Large intestine (tissue), 12 donors: ENCODE measurements at places on chromosomes 11 and 22.

GRCh38 chr22:21652547-21653545, 10.7 kb downstream of the SDF2L1 start:
- DNase-seq: no peak

DNA sequence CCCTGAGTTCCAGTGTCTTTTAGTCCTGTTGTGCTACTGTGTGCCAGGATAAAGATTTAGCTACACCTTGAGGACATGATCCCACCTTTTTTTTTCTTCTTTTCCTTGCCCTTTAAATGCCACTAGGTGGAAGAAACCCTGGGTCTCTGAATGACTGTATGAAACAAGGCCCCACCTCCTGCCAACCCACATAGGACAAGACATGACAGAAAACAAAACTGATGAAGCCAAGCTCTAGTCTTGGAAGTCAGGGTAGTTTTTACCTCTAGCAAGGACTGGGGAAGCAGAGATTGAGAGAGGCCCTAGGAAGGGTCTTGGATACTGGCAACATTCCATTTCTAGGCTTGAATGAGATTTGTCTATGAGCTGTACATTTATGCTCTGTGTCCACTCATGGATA, 410.7 kb downstream of the MIAT start:
- DNase-seq: no peak

- no peak for DNase-seq
Measured at GRCh38 chr11:44199298-44199697, 103.8 kb downstream of the EXT2 start.

DNA sequence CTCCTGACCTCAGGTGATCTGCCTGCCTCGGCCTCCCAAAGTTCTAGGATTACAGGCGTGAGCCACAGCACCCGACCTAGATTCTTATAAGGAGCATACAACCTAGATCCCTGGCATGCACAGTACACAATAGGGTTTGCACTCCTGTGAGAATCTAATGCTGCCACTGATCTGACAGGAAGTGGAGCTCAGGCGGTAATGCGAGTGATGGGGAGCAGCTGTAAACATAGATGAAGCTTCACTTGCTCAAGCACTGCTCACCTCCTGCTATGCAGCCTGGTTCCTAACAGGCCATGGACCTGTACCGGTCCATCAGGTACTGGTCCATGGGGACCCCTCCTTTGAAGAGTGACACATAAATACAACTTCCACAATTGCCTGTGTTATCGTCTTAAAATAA, 44.8 kb upstream of the EIF3M start:
- no peak for DNase-seq

GRCh38 chr11:78525720-78526119, 48.9 kb downstream of the NARS2 start:
- DNase-seq: no peak

DNA sequence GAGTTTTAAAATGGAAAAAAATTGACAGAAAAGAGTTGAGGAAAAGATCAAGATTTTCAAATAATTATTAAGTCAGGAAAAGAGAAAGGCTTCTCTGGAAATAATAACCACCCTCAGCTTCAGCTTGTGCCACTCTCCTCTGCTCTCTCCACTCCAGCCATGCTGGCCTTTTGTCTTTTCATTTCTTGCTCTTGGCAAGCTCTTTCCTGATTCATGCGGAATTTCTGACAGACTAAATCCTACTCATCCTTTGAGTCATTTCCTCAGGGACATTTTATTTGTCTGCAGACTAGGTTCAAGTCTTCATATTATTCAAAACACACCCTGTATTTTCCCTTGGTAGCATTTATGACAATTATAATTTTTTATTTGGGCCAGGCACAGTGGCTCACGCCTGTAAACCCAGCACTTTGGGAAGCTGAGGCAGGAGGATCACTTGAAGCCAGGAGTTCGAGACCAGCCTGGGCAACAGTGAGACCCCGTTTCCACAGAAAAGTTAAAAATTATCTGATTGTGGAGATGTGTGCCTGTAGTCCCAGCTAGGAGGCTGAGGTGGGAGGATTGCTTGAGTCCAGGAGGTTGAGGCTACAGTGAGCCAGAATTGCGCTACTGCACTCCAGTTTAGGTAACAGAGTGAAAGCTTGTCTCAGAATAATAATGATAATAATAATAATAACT, 7.8 kb upstream of the P4HA3 start:
- no peak for DNase-seq

- no peak for DNase-seq
Measured at GRCh38 chr11:70942593-70942992, 309.8 kb downstream of the SHANK2 start.

DNA sequence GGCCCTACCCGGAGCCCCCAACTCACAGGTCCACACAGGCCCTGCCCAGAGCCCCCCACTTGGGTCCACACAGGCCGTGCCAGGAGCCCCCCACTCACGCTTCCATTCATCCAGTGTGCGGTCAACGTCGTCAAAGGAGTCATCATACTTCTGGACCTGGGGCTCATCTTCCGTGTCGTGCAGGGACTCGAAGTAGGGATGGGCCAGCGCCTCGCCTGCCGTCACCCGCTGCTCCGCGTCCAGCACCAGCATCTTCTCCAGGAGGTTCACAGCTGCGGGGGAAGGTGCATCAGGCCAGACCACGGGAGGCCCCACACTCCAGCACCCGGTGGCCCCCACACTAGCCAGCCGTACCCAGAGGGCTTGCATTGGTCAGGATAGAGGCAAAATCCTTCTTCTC, 4.0 kb upstream of the HDAC10 start:
- DNase-seq: no peak

DNA sequence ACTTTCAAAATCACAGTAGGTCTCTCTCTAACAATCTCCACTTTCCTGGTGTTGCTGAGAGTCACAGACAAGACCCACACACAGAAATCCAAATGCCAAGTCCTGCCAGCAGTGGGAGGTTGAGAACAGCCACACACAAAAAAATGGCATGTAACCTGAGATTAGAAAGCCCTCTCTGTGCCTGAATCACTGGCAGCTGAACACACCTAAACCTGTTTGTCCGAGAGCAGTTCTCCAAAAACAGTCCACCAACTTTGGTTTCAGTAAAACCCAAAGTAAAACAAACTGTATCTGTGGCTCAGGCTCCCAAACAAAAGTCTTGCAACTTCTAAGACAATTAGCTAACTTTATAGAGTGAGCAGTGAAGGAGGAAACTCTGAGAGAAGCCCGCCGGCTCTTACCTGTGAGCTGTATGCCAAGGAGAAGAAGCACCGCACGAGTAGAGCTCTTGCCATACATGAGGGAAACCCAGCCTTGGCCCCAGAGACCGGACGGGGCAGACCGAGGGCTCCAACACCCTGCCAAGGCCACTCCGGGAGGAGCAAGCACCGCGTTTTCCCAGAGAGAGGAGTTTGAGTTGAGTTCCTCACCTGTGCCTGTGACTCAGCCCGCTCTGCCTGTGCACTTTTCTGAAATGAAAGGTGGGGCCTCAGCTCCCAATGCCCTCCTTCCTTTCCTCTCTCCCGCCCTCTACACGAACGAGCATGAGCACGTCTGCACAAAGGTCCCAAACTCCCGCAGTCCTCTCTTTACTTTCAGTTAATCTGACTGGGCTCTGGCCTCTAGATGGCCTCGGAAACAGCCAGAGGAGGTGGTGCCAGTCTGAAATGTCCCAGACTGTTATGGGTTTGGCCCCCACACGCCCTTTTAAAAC, at the start of gene MPZL2:
Gene MPZL2 (minus strand): TSS at position 603 of the 874 bp plus-strand sequence. CDS start 144 bp downstream, at position 459.
- peak; percentile 87 for DNase-seq

DNA sequence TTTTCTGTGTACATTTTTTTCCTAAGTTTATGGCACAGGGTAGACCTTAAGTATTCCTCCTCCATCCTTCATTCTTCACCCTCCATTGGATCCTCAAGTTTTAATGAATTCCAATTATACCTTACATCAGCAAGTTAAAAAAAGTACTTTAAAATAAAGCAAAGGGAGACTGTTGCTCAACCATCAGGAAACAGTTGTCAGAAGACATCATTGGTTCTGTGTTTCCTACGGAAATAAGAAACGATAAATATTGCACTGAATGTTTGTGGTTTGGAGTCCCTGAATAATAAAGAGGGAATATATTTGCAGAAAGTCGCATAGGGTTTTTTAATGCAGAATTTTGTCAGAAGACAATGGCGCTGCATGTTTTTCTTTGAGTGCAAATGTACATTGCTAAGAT, 28.1 kb upstream of the LDHA start:
- no peak for DNase-seq

GRCh38 chr11:15157181-15157580, 42.5 kb downstream of the INSC start:
- no peak for DNase-seq

- no peak for DNase-seq
Measured at GRCh38 chr11:91625495-91625894, 599.1 kb upstream of the FAT3 start.

DNA sequence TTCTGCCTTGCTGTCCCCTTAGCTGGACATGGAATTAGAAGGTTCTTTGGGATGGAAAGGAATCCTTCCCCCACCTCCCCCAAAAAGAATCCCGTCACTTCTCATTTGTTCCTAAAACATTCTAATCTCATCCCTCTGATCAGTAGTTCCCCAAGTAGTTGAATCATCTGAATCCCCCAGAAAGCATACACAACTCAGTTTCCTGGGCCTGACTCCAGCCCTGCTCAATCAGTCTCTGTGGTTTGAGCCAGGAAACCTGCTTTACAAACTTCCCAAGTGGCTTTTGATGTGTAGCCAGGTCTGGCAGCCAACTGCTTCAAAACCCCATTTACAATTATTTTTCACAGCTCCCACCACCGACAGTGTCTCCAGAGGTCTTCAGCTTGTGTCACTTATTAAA, 20.2 kb downstream of the C22orf31 start:
- no peak for DNase-seq

GRCh38 chr22:16721961-16722360, 103.2 kb downstream of the XKR3 start:
- no peak for DNase-seq

DNA sequence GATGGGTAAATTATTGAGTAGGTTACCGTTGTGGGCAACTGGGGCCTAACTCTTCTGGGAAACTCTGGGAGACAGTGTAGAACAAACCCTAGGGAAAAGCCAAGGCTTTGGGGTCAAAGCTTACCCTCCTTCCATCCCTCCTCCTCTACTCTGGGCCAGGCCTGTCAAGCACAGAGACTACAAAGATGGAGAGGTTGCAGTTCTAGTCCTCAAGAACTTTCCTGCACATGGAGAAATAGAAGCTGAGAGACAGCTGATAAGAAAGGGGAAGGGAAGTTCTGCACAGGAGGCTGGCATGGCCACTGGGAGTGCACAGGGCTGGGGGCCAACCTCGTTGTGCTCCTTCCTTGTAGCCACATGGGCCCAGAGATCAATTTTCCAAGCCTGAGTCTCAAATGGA, 67.2 kb upstream of the ALX4 start:
- DNase-seq: no peak

DNA sequence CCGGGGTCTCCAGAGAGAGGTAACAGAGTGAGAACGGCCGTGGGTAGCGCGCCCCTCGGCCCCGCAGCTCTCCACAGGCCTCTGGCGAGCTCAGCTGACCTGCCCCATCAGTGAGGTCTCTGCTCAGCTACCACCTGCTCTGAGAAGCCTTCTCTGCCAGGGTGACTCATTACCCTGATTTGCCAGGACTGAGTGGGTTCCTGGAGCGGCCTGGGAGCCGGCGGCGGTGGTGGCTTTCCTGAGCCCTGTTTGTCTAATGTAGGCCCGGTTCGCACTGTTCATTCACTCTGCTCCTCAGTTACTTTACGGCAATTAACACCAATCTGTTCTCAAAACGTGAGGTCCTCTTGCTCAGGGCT, 351.0 kb upstream of the B3GAT1 start:
- DNase-seq: no peak

DNA sequence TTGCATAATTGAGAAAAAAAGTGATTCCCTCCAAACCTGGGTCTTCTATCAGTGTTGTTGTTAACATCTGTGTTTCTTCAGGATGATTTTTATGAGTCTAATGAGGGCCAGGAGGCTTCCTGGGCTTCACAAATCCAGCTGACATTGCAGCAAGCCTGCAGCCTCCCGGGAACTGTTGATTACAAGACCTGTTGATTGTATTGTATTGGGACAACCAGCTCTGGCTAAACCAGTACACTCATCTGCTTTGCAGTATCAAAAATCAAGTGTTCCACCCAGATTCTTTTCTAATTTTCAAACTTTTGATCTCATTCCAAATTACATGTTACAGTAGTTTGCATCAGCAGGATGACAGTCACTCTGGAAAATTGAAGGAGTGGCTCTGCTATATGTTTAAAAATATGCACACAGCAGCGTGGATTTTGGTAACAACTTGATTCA, 16.1 kb upstream of the PRSS23 start:
- DNase-seq: no peak

GRCh38 chr22:25900880-25901279, 158.9 kb downstream of the MYO18B start:
- DNase-seq: no peak

- DNase-seq: no peak
Measured at GRCh38 chr22:30400159-30400558, 3.3 kb downstream of the SEC14L2 start.

GRCh38 chr11:124987096-124987495, 33.1 kb downstream of the CCDC15 start:
- no peak for DNase-seq

GRCh38 chr11:22510741-22511140, 114.9 kb downstream of the FANCF start:
- DNase-seq: no peak

DNA sequence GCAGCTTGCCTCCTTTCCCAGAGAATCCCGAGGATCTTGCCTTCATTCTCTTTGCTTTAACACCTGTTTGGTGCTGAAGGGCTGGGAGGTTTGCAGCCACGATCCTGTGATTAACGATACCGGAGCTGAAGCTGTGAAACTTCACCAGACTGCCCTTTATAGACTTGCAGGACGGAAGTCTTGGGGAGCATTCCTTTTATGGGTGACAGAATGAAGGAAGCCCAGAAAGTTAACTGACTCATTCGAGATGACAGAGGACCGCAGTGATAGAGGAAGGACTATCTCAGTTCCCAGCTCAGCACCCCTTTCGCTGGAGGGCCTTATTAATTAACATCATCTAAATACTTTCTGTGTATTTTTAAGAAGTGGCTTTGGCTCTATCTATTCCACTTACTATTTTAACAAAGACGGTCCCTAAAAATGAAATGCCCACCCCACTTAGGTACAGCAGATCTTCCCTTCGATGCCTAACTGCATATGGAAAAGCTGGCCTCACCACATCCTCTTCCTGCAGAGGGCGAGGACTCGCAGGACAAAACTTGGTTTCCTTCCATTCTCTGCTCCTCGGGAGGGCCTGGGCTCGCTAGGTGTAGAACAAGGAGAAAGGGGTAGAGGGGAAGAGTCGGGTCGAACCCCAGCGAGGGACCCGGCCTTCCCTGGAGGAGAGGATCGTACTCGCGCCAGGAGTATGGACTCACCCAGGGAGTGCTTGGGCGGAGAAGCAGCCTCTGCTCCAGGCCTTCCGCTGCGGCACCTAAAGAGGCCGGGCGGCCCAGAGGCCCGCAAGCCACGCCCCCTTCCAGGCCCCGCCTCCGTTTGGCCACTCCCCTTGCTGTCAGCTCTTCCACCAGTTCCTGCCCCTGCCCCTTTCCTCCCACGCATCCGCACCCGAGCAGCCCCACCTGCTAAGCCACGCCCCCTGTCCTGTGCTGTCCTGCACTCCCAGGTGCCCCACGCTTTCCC, 30.7 kb upstream of the USP47 start:
- no peak for DNase-seq

DNA sequence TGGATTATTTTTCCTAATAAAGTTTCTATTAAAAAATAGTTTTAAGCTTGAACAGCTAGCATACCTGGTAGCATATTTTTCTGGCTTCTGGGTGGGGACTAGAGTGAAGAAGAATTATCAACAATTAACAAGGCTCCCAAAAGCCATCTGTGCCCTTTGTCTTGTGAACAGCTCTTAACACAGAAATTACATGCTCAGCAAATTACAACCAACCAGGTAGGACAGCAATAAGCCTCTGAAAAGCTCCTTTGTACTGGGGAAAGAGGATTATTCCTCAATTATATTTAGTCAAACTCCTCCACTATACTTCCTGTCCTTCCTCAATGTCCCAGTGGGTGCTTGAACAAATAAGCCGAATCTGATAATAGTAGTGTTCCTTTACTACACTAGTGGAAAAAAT, 162.8 kb downstream of the RAB38 start:
- no peak for DNase-seq
